Fibroblast of lung (primary cell): ENCODE measurements at places on chromosomes 16 and 17. TPM values are rescaled to one million over a fixed set of nuclear protein-coding genes. Genes with fewer than 3 reads are reported as not detected.

The MPV17L gene
- 0.66 and 0.77 TPM in 2 replicates for total RNA-seq

The TNFSF12 gene
- total RNA-seq: 5.1 and 9.6 TPM in 2 replicates

- no peak for DNase-seq
These were observed 2.8 kb downstream of the PKMYT1 start for GRCh38 chr16:2977440-2977839.

GRCh38 chr16:89436366-89436765, 54.0 kb downstream of the ANKRD11 start:
- DNase-seq: no peak

GRCh38 chr17:56260376-56261002, 107.2 kb downstream of the ANKFN1 start:
- no peak for DNase-seq

DNA sequence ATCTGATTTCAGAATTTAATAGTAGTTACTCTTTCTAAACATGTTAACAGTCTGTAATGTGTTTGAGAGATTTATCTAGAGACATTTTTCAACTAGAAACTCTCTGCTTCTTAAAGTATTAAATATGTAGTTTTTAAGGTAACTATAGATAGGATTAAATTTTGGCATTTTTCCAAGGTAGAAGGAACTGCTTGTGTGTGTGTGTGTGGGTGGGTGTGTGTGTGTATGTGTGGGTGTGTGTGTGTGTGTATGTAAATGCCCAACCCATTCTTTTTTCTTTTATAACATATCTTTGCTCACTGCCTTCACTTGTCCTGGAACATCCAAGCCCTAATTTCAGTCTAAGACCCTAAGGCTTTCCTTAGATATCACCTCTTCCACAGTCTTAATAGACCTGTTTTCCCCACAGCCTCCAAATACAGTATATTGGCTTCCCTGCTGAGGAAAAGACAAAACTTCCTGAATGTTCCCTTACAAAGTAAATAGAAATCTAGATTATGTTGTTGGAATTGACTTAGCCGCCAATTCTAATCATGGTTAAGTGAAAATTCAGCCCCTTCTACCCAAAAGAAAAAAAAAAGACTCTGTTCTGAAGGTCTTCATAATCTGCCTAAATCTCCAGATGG, 33.5 kb downstream of the NUP93 start:
- DNase-seq: no peak

DNA sequence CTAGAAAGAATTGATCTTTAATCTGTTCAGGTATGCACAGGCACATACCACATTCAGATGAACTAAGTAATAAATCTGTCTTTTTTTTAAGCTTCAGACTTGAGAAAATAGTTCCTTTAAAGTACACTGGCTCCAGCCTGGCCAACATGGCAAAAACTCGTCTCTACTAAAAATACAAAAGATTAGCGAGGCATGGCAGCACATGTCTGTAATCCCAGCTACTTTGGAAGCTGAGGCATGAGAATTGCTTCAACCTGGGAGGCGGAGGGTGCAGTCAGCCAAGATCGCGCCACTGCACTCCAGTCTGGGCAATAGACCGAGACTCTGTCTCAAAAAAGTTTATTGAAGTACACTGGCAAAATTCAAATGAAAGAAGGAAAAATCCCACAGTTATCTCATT, 111.0 kb upstream of the NETO2 start:
- DNase-seq: no peak

DNA sequence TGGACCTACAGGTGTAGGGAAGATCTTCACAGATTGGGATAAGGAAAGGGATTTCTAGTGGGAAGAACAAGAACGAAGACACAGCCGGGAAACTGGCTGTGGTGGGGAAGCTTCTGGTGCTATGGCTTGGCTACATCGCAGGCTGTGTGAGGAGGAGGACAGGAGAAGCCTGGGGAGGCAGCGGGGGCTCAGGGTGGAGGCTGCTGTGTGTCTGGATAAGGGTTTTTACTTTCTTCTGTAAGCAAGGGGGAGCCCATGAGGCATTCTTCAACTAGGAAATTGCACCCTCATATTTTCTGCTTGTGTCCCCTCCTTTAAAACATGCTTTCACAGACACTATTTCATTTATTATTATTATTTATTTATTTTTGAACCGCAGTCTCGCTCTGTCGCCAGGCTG, 2.9 kb upstream of the RHBDF2 start:
- no peak for DNase-seq

- no peak for DNase-seq
These were observed 141.9 kb downstream of the BCAS3 start for GRCh38 chr17:60819447-60820130.
